ENCODE measurements at places on chromosomes 7 and 10.

DNA sequence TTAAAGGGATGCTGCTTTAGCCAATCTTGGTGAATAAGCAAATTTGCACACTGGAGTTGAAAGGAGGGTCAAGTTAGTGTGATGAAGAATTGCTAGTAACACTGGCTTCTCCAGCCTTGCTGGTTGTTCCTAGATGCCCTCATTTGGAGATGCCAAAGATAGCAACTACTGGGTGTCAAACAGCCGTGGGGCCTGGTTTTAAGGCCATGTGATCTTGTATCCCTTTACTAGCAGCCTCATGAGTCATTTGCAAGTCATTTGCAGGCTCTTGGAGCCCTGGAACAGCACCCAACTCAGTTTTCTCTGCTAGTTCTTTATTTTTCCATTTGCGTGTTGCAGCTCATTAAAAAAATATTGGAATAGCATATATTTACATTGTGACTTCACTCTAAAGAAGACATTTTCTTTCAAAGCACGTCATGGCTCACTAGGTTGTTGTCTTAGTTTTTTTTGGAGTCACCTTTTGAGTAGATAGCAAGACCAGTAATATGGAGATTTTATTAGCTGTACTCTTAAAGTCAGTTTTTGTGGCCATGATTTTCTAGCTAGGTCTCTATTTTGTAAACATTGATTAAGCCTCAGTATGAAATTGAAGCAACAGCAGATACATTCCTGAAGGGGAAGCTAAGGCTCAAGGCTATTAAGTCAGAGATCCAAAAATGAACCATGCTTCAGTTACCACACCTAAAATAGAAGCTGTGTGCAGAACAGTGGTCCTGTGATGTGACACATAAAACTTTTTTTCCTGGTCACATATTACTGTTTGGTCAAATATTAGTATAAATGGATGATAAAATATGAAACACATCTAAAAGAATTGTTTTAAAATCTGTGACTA lies 1.3 kb downstream of the LSMEM1 start:
- DNase-seq: peak; percentile 94

DNA sequence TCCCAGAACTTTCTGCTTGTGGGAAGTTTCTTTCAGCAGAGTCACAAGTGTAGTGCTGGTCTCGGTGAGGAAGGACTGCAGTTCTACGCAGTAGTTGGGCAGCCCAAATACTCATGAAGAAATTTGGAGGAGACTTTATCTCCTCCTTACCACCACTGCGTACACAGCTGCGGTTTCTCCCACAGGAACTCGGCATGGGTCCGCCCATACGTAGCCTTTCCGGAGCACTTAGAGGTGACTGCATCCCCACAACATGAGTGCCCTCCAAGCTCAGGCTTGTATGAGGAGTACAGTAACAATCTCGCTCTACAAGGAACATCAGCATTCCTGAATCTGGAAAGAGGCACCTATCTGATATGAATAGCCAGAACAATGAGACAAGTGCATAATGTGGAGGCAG lies 549.2 kb upstream of the SEMA3D start:
- DNase-seq: no peak

GRCh38 chr7:140688341-140688740 lies 8.2 kb upstream of the NDUFB2 start:
- no peak for DNase-seq

- DNase-seq: no peak
These were observed 7.7 kb downstream of the VAX1 start for GRCh38 chr10:117130346-117130745.

DNA sequence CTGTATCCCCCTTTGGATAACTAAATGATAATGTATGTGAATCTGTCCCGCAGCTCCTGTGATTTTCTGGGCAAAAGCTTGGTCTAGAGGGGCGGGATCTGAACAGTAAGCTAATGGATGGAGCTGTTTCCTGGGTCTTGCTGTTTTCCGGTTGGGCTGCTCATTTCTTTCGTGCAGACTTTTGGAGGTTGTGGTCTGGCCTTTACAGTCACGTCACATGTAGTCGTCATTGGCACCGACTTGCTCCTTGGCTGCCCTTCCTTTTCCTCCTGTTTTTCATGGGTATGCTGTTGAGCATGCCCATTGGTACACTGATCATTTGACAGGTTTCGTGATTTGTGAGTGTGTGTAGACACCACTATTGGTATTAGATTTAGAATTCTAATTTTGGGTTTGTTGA lies 2.0 kb downstream of the FBH1 start:
- no peak for DNase-seq

- DNase-seq: no peak
These were observed 131.5 kb downstream of the ATE1 start for GRCh38 chr10:121796342-121796741.

Measured in HFFc6 (cell line).